ENCODE measurements at places on chromosomes 1 and 21.

- peak; percentile 55 for DNase-seq
Observed at GRCh38 chr1:153355445-153356071, 2.1 kb upstream of the S100A9 start.

DNA sequence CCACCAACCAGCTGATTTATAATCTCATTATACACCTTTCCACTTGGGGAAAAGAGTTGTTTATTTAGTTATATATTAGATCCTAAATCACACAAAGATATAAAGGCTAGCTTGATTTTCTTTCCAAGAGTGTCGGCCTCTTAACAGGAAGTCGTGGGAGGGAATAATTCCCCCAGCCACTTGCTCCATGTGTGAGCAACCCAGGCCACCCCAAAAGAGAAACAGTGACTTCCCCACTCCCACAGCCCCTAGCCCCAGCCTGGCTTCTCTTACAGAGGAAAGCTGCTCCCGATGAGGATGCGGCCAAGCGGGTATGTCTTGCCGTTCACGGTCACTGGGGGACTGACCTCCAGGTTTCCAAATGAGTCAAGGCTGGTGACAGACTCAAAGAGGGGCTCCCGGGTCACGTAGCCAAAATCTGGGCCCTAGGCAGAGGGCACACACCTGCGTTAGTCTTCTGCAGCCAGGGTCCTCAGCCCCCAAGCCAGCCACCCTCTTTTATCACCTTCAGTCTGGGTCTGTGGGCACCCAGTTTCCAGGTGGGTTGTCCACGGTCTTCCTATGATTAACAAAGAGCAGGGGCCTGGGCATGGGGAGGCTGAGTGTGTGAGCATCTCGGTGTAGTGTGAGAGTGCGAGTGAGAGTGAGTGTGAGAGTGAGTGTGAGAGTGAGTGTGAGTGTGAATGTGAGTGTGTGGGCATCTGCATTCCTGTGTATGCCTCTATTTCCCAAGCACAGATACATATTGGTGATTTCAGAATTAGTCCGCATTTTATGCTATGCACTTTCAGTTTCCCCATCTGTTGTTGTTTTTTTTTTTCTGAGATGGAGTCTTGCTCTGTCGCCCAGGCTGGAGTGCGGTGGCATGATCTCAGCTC is 25.4 kb upstream of the SDHB start:
- DNase-seq = no peak

- DNase-seq = no peak
Observed at GRCh38 chr1:35727434-35728040, 8.9 kb upstream of the C1orf216 start.

DNA sequence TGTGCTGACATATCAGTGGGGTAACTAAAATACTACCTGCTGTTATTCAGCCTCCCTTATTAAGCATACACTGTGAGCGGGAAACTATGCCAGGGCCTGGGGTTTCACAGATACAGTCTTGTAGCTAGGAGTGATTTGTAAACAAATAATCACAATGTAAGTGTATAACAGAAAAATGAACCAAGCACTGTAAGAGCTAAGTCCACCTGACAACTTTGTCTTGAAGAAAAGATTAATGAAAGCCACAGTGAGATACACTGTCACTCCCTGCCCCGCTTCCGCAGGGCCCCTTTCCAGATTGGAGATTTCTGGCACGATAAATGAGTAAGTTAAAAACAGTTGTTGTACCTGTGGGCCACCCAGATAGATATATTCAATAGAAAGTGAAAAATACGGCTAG is 4.8 kb downstream of the RCAN3 start:
- DNase-seq = no peak

- DNase-seq = no peak
Observed at GRCh38 chr1:246809473-246809872, 85.3 kb downstream of the SCCPDH start.

GRCh38 chr21:36183144-36183795 is 26.6 kb downstream of the DOP1B start:
- no peak for DNase-seq

DNA sequence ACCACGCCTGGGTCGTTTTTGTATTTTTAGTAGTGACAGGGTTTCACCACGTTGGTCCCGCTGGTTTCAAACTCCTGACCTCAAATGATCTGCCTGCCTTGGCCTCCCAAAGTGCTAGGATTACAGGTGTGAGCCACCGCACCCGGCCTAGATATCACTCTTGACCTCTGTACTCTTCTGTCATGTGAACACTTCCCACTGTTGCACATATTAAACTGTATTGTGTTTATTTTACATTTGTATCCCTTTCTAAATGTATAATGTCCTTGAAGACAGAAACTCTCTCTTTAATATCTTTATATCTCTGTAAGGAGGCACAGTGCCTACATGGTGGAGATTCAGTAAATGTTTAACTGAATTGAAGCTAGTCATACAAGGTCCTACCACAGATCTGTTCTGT is 19.3 kb upstream of the PSMD4 start:
- no peak for DNase-seq

DNA sequence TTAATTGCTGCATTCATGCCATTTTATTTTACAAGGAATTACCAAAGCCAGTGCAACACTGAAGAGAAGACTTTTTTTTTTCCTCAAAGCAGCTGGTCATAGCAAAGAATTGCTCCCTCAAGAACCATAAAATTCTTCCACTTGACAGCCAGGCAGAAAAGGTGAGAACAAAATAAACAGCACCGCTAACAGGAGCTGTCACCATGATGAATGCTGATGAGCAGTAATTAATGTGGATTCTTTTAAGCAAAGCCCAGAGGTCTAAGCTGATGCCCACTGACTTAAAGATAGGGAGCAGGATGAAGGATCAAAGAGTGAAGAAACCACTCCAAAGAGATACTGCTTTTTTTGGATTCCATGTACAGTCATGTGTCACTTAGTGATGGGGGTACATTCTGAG is 428.4 kb downstream of the BRINP3 start:
- DNase-seq = no peak

GRCh38 chr1:115306146-115306545 is 31.9 kb downstream of the NGF start:
- DNase-seq = no peak

- no peak for DNase-seq
Observed at GRCh38 chr21:26965907-26966581, 844 bp downstream of the ADAMTS5 start.

DNA sequence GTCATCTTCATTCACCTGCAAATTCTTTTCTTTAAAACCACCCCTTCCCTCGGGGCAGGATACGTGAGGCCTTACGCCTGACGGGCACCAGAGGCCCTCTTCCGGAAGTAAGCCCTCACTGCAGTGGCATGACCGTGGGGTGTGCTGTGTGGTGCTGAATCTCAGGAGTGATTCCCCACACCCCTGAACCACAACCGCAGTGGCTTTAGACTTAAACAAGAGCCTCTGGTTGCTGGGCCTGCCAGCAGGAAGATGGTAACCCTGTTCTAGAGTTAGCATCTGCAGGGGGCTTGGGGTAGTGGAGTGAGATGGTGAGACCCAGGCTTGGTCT is 12.1 kb downstream of the BSND start:
- DNase-seq = no peak

- DNase-seq = peak; percentile 75
Observed at GRCh38 chr1:3727042-3727824, 25.0 kb upstream of the CCDC27 start.

- no peak for DNase-seq
Observed at GRCh38 chr1:207069858-207070506, 16.9 kb downstream of the PFKFB2 start.

- no peak for DNase-seq
Observed at GRCh38 chr1:69363236-69363635, 204.5 kb upstream of the LRRC7 start.

DNA sequence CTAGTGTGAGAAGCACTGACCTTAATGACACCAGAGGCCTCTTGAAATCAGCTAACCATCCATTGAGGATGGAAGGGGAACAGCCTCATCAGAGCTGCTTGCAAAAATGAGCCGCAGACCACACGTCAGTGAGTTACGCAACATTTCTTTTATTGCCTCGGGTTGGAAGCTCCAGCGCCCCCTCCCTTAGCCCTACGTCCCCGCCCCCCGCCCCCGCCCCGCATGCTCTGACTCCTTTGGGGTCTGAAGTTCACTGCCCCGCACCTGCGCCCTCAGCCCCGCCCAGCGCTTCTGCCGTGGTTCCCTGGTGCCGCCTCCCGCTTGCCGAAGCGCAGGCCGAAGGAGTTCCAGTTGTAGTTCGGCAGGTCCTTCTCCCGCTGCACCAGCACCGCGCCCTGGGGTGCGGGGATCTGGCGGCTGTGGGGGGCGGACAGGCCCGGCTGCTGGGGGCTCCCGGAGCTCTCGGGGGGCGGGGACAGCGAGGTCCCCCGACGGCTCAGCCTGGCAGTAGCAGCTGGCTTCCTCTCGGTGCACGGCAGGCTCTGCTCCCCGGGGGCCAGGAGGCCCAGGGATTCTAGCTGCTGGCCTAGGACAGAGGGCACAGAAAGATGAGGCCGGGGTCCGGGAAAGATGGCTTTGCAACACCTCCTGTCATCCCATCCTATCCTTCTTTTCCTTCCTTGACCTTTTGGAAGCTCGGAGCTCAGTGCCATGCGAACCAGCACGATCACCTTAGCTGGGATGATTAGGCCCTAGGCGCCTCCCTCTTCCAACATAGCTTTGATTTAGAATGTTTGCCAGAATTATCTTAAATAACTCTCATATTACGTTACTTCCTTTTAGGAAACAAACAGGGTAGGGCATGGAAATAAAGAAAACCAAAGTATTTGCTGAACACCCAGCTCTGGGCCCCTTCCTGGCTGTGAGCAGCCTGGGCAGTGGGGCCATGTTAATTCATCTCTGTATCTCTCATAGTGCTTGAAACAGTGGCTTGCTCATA is 5.8 kb downstream of the KISS1 start:
- DNase-seq = no peak

DNA sequence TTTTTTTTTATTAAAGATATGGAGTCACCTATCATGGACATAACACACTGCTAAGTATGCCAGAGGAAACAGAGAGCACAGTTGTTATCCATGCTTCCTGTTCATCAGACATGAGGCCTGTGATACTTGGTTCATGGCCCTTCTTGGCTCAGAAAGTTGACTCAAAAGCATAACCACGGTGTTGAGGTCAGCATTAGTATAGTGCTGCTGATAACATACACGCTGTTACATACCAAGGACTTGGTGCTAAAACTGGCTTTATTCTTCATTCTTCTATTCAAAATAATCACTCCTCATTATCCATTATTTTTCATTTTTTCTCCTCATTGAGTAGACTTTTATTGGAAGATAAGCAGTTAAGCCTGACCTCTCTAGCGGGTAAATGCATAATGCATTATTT is 464.1 kb downstream of the ADGRL2 start:
- DNase-seq = no peak

GRCh38 chr1:86507935-86508582 is 38.8 kb upstream of the CLCA4 start:
- DNase-seq = no peak

- DNase-seq = no peak
Observed at GRCh38 chr1:158148468-158148867, 32.2 kb upstream of the CD1D start.

DNA sequence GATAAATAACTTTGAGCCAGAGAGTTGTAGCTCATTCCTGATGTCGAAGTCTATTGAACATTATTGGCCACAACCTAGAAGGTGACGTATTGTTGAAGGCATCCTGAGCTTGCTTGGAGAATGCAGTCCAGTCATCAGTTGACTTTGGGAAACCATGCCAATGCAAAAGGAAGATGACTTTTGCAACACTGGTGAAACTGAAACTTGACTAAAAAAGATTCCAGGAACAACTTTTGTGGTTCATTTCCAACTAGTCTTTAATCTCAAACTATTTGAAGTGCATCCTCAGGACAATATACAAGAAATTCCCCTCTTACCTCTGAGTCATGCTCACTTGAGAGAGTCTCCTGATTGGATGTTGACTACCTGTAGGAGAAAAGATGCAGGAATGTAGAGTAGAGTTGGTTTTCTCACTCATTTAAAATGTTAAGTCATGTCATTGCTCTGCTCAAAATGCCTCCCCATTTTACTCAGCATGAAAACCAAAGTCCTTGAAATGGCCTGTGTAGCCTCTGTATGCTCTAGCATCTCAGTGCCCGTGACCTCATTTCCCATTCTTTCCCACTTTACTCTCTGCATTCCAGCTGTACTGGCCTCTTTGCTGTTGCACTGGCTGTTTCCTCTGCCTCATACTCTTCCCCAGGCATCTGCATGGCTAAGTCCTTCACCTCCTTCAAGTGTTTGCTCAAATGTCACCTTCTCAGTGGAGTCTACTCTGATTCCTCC is 24.4 kb upstream of the LEPR start:
- no peak for DNase-seq

GRCh38 chr21:38831526-38832467 is 26.1 kb downstream of the ETS2 start:
- no peak for DNase-seq

DNA sequence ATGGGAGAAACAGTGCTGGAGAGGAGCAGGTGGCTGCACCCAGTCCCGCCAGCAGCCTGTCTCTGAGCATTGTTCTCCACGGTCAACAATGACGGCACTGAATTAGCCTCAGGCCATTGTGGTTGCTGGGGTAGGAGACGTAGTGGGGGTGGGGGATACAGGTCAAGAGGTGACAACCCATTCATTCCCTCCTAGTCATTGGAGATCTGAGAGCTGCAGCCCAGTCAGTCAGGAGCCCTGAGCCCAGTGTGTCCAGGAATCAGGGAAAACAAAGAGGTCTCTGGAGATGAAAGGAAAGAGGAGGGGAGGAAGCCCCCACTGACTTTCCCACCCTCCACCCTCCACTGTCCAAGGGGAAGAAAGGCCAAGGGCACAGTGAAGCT is 15.3 kb downstream of the SMIM12 start:
- DNase-seq = no peak

- no peak for DNase-seq
Observed at GRCh38 chr1:236009857-236010256, 55.0 kb downstream of the NID1 start.

Data from A549 (cell line).